ENCODE measurements at places on chromosomes 4 and X.

GRCh38 chrX:44913656-44914531, 40.9 kb downstream of the KDM6A start:
- no peak for DNase-seq

GRCh38 chr4:102736636-102737549, 23.9 kb downstream of the MANBA start:
- DNase-seq, result no peak

- DNase-seq, result no peak
These were observed 5.4 kb downstream of the CPE start for GRCh38 chr4:165384186-165384585.

GRCh38 chr4:161321706-161322105, 842.1 kb downstream of the FSTL5 start:
- DNase-seq, result no peak

DNA sequence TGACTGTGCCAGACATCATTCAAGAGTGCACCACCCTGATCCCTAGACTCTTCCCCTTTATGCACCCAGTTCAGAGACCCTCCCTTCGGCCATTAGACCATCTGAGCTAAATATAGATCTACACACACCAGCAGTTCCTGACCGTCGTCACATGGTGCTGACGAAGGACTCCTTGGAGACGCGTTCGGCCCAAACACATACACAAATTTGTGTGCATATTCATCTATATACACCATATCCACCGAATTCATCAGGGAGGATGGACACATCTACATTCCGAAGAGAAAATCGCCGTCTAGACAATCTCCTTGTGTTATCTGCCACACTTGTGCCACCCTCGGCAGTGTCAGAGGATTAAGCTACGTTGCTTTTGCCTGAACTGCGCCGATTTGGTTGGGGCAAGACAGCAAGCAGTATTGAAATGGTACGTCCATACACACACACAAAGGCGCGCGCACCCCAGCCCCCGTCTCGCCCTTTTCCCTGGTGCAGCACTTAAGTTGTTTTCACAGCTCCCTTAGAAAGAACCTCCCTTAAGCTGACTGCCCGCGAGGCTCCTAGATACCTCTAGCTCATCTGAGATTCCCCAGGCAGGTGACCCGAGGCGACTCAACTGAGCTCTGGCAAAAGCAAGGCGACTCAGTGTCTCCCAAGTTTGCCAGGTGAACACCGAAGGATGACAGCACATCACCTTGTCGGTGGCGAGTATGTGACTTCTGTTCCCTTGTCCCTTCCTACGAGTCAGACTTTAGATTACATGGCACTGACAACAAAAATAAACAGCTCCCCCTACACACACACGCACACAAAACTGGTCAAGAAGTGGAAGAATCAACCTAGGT, 1.0 kb downstream of the RASGEF1B start:
- no peak for DNase-seq

DNA sequence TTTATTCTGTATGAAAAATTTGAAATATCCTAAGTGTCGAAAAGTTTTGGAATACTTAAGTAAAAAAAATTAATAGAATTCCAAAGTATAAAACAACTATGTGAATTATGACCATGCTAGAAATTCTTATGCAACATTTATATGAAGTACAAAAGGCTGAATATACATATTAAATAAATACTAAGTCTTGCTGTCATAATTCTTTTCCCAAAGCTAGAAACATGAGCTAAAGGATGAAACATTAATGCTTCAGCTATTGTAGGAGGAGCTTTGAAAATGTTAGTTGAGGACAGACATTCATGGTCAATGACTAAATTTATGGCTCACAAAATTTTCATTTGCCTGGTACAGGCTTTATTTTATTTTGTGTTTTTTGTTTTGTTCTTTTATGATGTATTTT, 207.3 kb downstream of the GABRB1 start:
- DNase-seq, result no peak

DNA sequence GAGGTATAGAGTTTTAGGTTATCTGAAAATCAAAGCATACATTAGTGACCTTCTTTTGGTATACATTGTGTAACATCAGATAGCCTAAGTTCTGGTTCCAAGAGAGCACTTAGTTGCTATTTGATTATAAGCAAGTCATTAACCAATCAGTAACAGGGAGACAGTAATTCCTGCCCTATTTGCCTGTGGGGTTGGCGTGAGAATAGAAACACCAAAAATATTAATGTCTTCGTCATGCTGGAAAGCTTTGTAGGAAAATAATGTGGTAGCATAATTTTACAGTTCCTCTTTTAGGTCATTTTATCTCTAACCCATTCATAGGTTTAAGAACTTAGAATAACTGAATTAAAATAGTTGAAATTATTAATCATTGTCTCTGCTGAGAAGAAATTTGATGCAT, 37.8 kb downstream of the NPNT start:
- DNase-seq, result no peak

GRCh38 chr4:80005863-80006262, 67.2 kb downstream of the ANTXR2 start:
- DNase-seq, result no peak

DNA sequence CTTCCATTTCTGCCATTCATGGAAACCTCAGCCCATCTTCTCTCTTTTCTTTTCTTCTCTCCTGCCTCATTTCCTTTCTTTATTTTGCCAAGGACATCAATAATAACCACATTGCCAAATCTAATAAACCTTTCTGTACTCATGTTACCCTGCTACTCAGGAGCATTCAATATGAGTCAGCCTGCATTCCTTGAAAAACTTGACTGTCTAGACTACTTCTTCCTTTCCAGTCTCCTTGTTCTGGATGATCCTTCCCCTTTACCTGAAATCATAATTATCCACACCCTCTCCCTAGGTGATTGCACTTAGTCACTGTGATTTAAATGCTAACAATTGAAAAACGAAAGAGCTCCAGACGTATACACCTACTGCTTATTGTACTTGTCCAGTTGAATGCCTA, 253.2 kb upstream of the CENPE start:
- DNase-seq, result no peak

DNA sequence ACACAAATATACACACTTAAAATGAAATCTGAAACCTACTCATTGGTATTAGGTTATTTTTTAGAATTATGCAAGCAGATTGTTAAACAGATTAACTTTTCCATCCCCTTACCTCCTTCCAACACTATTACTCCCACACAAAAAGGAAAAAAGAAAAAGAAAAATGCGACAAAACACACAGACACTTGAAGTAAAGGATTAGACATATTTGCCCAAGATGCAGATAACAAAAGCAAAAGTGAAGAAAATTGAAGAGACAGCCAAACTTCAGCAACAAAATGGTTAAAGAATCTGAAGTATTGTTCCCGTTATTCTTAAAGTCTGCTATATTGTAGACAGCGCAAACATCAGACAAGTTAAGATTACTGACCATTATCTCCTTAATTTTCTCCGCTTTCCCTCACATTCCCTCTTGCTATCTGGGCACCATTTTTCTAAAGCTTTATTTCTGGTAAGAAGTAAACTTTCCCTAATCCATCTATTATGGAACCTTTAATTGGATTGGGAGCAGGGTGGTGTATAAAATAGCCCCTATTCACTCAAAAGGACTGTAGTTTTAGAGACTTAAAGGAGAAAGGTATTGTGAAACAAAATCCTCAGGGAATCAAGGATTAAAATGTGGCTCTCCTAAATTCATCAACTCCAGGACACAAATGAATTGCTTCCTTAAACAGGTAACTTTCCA, 34.7 kb upstream of the MAB21L2 start:
- DNase-seq, result no peak

- no peak for DNase-seq
These were observed 484.1 kb upstream of the CPEB2 start for GRCh38 chr4:14518136-14518535.

GRCh38 chr4:115671581-115671980, 558.2 kb upstream of the NDST4 start:
- DNase-seq, result no peak

GRCh38 chrX:72314881-72315280, 9.2 kb upstream of the CITED1 start:
- DNase-seq, result no peak
